ENCODE measurements at places on chromosomes 12 and 14.

DNA sequence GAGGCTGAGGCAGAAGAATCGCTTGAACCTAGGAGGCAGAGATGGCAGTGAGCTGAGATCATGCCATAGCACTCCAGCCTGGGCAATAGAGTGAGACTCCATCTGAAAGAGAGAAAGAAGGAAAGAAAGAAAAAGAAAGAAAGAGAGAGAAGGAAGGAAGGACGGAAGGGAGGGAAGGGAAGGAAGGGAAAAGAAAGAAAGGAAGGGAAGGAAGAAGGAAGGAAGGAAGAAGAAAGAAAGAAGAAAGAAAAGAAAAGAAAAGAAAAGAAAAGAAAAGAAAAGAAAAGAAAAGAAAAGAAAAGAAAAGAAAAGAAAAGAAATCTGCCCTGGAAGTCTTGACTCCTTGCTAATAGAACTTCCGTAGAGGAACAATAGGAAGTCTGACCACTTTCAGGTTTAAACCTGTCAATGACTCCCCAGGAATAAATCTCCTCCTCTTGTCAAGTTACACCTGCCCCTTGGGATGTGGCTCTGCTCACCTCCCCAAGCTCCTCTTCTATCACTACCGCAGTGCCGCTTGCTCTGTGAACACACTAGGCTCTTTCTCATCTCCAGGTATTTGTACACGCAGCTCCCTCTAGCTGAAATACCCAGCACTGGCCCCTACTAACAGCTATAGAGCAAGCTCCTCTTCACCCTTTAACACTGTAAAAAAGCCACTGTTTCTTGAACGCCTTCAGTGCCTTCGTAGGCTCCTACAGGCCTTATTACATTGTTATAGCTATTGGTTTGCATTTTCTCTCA lies 773.1 kb upstream of the TBX3 start:
- no peak for DNase-seq

DNA sequence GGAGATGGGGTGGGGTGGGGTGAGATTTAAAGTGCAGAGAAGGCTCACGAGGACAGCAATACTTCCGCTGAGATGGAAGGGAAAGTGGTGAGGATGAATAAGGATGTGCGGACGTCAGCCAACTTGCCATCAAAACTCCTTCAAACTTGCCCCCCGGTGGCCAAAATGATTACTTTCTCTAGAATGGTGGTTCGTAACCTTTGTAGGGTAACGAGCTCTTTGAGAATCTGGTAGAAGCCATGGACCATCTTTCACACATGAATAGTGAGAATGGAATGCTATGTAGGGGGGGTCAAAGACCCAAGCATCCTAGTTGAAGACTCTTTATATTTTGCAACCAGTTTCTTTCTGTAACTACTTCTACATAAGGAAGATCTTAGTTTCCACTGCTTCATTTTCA lies 245.9 kb upstream of the DDHD1 start:
- DNase-seq: no peak

DNA sequence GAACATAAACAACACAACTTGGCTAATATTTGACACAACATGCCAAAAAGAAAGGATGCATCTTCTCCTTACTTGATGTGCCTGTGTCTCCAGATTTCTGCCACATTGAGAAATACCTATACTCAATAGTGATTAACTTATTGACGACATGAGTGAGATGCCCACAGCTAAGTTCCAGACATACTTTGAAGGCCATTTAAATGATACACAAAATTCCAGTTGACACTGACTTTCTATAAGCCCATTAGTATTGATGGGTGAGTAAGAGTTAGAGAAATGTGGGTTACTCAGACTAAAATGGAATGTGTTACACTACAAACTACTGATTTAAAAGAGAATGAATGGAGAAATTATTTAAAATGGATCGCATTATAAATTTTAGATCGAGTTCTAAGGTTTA lies 838.2 kb upstream of the MGAT4C start:
- no peak for DNase-seq

GRCh38 chr14:104109731-104110361 lies 24.3 kb downstream of the ASPG start:
- no peak for DNase-seq

DNA sequence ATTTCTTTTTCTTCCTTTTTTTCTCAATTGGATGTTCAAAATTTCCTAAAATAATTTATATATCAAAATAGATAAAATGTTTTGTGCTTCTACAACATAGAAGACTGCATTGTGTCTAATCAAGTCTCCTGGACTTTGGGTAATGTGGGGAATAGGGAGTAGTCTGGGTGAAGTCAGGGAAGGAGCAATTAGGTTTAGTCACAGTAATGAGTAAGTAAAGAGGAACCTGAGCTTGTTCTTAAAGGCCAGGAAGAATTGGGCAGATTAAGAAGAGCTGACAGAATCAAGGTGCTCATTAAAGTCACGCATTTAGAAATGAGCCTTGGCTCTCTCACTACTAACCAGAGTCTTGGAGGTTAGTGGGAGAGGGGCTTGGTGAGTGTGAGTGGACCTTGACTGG lies 233.3 kb upstream of the SSTR1 start:
- DNase-seq: no peak

DNA sequence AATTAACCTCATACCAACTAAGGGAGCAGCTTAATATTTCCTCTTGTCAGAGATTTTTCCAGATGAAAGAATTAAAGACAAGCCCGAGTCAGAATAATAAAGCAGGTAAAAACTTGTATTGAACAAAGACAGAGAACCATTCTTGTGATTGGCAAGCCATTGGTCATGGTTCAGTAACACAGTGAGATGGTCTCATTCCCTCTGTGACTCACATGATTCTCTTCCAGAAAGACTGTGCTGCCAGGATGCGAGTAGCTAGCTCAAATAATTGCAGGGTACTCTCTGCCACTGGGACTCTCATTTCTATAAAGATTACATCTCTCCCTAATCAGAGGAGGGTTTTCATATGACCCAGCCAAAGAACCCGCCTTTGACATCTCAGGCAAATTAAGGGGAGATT lies 179.4 kb downstream of the PHLDA1 start:
- no peak for DNase-seq

DNA sequence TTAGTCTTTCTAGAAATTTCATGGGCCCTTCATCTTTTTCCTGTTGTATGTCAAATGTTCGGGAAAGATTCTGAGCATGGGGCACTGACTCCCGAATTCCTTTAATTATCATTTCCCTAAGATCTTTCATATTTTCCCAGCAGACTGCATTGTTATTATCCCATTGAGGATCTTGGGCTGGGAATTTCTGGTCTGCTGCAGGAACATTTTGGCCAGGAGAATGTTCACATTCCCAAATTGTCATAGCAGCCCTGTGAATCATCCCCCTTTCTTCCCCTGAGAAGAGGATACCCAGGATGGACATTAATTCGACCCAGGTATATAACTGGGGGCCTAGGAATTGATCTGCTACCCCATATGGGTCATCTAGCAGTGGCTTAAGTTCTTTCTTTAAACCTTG lies 112.5 kb downstream of the RIN3 start:
- DNase-seq: no peak

GRCh38 chr12:111584959-111585358 lies 14.2 kb downstream of the ATXN2 start:
- DNase-seq: no peak

DNA sequence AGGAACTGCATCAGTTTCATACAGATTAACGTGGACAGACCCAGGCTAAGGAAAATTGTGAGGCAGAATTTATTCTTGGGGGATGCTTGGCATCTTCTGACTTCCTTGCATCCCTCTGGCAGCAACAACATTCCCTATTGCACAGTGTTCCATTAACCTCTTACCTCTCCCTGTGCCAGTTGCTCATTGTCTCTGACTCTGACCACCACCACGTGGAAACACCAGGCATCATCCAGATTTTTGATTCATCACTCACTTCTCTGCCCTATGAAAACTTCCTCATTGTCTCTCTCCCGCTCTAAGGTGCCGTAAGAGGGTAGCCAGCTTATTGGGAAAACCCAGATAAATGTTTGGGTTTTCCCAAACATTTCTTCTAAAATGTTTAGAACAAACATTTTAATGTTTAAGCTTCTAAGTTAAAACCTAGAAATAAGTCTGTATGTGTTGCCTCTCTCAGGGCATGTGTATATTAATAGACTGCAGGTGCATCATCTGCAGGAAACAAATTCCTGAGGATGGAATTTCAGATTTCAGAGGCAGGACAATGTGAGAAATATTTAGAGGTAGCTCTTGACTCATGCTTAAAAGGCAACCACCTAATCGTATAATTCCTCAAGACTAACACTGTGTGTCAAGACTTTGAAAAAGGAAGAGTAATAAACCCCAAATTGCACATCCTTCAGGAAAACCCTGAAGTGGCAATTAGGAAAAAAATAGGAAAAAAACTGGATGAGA lies 64.5 kb upstream of the SLC35F4 start:
- DNase-seq: no peak

- no peak for DNase-seq
These were observed 68.3 kb downstream of the DERA start for GRCh38 chr12:15979096-15980092.

- DNase-seq: no peak
These were observed 26.8 kb downstream of the ANKS1B start for GRCh38 chr12:99957866-99958466.

- DNase-seq: no peak
These were observed at the start of gene BCL7A for GRCh38 chr12:122021822-122022392. BCL7A (plus strand) TSS chr12:122021884; CDS start chr12:122022092, 208 bp downstream.

- DNase-seq: no peak
These were observed 72.3 kb downstream of the ANO2 start for GRCh38 chr12:5872745-5873144.

- no peak for DNase-seq
These were observed 163.6 kb upstream of the DYRK2 start for GRCh38 chr12:67484791-67485480.

- no peak for DNase-seq
These were observed 1.2 kb downstream of the ESRRB start for GRCh38 chr14:76376878-76377734.

GRCh38 chr12:88993651-88994050 lies 358.6 kb downstream of the DUSP6 start:
- no peak for DNase-seq

- no peak for DNase-seq
These were observed 5.7 kb upstream of the JDP2 start for GRCh38 chr14:75422169-75422568.

DNA sequence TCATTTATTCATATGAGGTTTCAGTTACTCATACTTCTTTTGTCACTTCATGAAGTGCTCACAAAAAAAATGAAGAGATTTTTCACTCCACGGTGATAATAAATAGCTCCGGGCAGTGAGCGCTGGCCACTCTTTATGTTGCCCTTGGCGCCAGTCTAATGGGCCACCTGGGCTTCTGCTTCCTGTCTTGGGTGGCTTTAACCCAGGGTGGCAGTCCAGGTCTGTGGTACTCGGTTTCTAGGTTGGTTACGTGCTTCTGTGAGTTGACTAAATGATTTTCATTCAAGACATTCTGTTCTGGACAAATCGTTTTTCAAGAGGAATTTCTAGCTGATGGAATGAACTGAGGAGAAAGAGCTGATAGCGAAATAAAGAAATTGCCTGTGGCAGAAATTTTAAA lies 34.6 kb upstream of the NID2 start:
- no peak for DNase-seq

GRCh38 chr14:93212432-93212831 lies 5.4 kb downstream of the UBR7 start:
- no peak for DNase-seq

- no peak for DNase-seq
These were observed 28.9 kb downstream of the GSG1 start for GRCh38 chr12:13074396-13075117.

- DNase-seq: no peak
These were observed 1.8 kb upstream of the GLIPR1L2 start for GRCh38 chr12:75389061-75389460.
